CD14-positive monocyte (primary cell): ENCODE measurements at places on chromosomes 7 and 10. TPM values are rescaled to one million over a fixed set of nuclear protein-coding genes. Genes with fewer than 3 reads are reported as not detected.

The ZNF804B gene
- polyA plus RNA-seq = not detected

- no peak overlapping the region for H3K27ac ChIP-seq
- H3K4me3 ChIP-seq = no peak overlapping the region
- H3K27me3 ChIP-seq = no peaks in the 10 kb centered on the region
These were observed 41.3 kb downstream of the CNNM2 start for GRCh38 chr10:102959360-102959759.

The SPRN gene
- polyA plus RNA-seq = not detected in 2 replicates

The HERPUD2 gene
- polyA plus RNA-seq = 33.0 and 36.4 TPM in 2 replicates

- no peak overlapping the region for H3K27ac ChIP-seq
- H3K36me3 ChIP-seq = no peaks in the 10 kb centered on the region
- H3K4me1 ChIP-seq = peaks cover 50% of the 10 kb centered on the region
- no peak for DNase-seq
- peaks cover 97% of the 10 kb centered on the region for H3K27me3 ChIP-seq
These were observed 167.7 kb upstream of the PPP1R3A start for GRCh38 chr7:114086537-114086913.

The ASB4 gene
- polyA plus RNA-seq = not detected in 2 replicates

- H3K36me3 ChIP-seq = no peaks in the 10 kb centered on the region
- no peaks in the 10 kb centered on the region for H3K4me1 ChIP-seq
- DNase-seq = no peak
- H3K27me3 ChIP-seq = peaks cover 12% of the 10 kb centered on the region
- no peak overlapping the region for H3K27ac ChIP-seq
These were observed 88.3 kb downstream of the BAMBI start for GRCh38 chr10:28765641-28766040.

The TRIM74 gene
- polyA plus RNA-seq = not detected

The CALY gene
- not detected for polyA plus RNA-seq

GRCh38 chr7:115037128-115037802 is 115.4 kb downstream of the MDFIC start:
- H3K27ac ChIP-seq = no peak overlapping the region
- H3K4me3 ChIP-seq = no peak overlapping the region
- no peaks in the 10 kb centered on the region for H3K27me3 ChIP-seq
- no peak for DNase-seq
- no peaks in the 10 kb centered on the region for H3K4me1 ChIP-seq

The ADCYAP1R1 gene
- polyA plus RNA-seq = not detected in 2 replicates

The ZC3HAV1L gene
- polyA plus RNA-seq = 0.10 TPM

The STAG3 gene
- not detected for polyA plus RNA-seq

DNA sequence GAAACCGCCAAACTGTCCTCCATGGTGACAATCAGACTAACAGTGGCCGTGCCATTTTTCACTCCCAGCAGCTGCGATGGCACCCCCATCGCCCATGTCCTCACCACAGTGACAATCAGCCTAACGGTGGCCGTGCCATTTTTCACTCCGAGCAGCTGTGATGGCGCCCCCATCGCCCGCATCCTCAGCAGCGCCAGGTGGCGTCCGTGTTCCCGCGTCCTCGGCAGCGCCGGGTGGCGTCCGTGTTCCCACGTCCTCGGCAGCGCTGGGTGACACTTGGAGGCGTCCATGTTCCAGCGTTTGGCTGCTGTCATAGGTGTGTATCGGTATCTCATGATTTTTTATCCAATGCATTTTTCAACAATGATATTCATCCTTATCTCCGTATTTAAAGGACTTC is 267.3 kb downstream of the PTPRN2 start:
- no peak overlapping the region for H3K4me3 ChIP-seq
- H3K36me3 ChIP-seq = no peaks in the 10 kb centered on the region
- no peak for DNase-seq
- no peaks in the 10 kb centered on the region for H3K27me3 ChIP-seq

- no peak overlapping the region for H3K4me3 ChIP-seq
- peaks cover 4% of the 10 kb centered on the region for H3K4me1 ChIP-seq
- H3K27ac ChIP-seq = no peak overlapping the region
- H3K36me3 ChIP-seq = no peaks in the 10 kb centered on the region
- H3K27me3 ChIP-seq = no peaks in the 10 kb centered on the region
These were observed 31.0 kb upstream of the NUB1 start for GRCh38 chr7:151310578-151310977.

The MMD2 gene
- not detected for polyA plus RNA-seq

DNA sequence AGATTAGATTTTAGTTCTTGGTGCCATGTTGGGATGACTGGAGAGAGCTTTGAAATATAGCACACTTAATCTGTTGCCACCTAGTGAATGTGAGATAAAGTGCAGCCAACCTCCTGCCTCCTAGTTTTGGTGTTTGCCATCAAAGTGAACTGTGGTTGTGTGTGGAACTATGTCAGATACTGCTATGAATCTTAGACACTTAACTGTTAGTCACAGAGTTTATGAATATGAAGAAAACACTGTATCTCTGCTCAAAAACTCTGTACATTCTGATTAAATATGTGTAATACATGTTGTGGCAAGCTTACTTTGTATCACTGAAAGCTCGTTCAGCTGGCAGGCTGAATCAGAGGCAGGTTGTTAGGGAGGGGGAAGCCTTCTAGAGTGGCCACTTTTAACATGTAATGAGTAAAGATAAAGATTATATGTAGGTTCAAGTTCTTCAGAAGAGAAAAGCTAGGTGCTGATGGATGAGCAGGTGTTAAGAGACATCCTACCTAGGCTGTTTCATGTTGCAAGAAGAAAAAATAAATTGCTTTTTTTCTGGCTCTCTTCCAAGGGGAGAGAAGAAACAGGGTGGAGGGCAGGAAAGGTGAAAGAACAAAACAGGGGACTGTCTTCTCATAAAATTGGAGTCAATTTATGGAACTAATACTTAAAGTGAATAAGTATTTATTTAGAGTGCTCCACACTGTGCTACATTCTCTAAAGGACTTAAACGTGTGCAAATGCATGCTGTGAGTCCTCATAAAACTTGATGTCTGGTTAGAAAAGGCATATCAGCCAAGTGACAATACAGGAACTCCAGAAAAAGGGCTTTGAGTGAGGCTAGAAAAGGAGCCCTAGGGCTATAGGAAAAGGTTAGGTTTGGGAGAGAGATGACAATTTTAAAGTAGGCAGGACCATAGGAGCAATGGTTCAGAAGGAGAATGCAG is 14.1 kb upstream of the LAMB1 start:
- no peaks in the 10 kb centered on the region for H3K36me3 ChIP-seq
- no peaks in the 10 kb centered on the region for H3K4me1 ChIP-seq
- H3K4me3 ChIP-seq = no peak overlapping the region
- DNase-seq = no peak
- no peaks in the 10 kb centered on the region for H3K27me3 ChIP-seq

The MKRN1 gene
- 160 TPM for polyA plus RNA-seq

- H3K4me3 ChIP-seq = no peak overlapping the region
- H3K27me3 ChIP-seq = no peaks in the 10 kb centered on the region
- H3K36me3 ChIP-seq = no peaks in the 10 kb centered on the region
- no peak overlapping the region for H3K27ac ChIP-seq
- H3K4me1 ChIP-seq = peaks cover 4% of the 10 kb centered on the region
These were observed 432.9 kb downstream of the DNAJB6 start for GRCh38 chr7:157769526-157770215.

The MCM7 gene
- polyA plus RNA-seq = 49.6 and 61.1 TPM in 2 replicates

GRCh38 chr10:34768261-34768971 is 46.7 kb downstream of the PARD3 start:
- no peak overlapping the region for H3K4me3 ChIP-seq
- H3K4me1 ChIP-seq = no peaks in the 10 kb centered on the region
- no peak for DNase-seq
- H3K27me3 ChIP-seq = no peaks in the 10 kb centered on the region
- no peaks in the 10 kb centered on the region for H3K36me3 ChIP-seq
- no peak overlapping the region for H3K27ac ChIP-seq

GRCh38 chr10:1399431-1400100 is 337.8 kb downstream of the ADARB2 start:
- no peaks in the 10 kb centered on the region for H3K36me3 ChIP-seq
- no peaks in the 10 kb centered on the region for H3K27me3 ChIP-seq
- H3K4me1 ChIP-seq = no peaks in the 10 kb centered on the region
- no peak for DNase-seq
- H3K27ac ChIP-seq = no peak overlapping the region
- no peak overlapping the region for H3K4me3 ChIP-seq

GRCh38 chr10:125694883-125695282 is 11.9 kb upstream of the TEX36 start:
- no peaks in the 10 kb centered on the region for H3K27me3 ChIP-seq
- DNase-seq = no peak
- no peaks in the 10 kb centered on the region for H3K36me3 ChIP-seq
- H3K4me1 ChIP-seq = no peaks in the 10 kb centered on the region

DNA sequence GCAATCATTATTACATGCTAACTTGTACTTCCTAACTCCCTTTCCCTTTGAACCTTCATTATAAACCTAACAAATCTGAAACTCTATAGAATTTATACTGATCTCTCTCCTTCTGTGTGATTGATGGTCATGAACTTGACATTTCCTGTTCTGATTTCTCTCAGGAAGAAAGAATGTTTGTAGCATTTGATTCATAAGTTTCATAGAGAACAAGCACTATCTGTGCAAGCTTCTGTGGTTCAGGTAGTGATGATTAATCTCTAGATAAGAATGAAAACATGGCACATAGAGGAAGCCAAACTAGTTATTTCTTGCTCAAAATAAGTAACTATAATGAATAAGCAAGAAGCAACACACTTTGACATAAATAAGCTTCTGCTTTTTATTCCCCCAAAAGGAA is 34.2 kb downstream of the TFPI2 start:
- DNase-seq = no peak
- H3K4me3 ChIP-seq = no peak overlapping the region
- no peaks in the 10 kb centered on the region for H3K36me3 ChIP-seq

GRCh38 chr7:141431140-141431479 is 120.1 kb upstream of the AGK start:
- no peak overlapping the region for H3K27ac ChIP-seq
- H3K27me3 ChIP-seq = no peaks in the 10 kb centered on the region
- no peaks in the 10 kb centered on the region for H3K36me3 ChIP-seq
- no peaks in the 10 kb centered on the region for H3K4me1 ChIP-seq
- no peak overlapping the region for H3K4me3 ChIP-seq
- no peak for DNase-seq

GRCh38 chr7:107922886-107923285 is 31.9 kb downstream of the DLD start:
- H3K27me3 ChIP-seq = no peaks in the 10 kb centered on the region
- peaks cover 64% of the 10 kb centered on the region for H3K36me3 ChIP-seq
- no peak for DNase-seq
- peaks cover 14% of the 10 kb centered on the region for H3K4me1 ChIP-seq

GRCh38 chr7:23287612-23288011 is 11.5 kb upstream of the MALSU1 start:
- no peaks in the 10 kb centered on the region for H3K27me3 ChIP-seq
- H3K4me3 ChIP-seq = no peak overlapping the region
- DNase-seq = peak; percentile 21
- H3K27ac ChIP-seq = no peak overlapping the region

DNA sequence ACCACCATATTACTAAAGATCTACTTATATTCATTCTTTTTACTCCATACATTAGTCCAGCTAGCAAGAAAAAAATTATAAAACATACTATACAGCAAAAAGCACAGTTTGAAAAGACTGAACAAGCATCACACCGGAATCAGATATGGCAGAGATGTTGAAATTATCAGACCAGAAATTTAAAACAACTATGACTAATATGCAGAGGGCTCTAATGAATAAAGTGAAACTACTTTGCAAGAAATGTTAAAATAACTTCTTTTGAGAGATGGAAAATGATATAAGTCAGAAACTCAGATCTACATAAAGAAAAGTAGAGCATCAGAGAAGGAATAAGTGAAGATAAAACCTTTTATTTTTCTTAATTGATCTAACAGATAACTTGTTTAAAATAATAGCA is 50.9 kb downstream of the SGCE start:
- no peaks in the 10 kb centered on the region for H3K36me3 ChIP-seq
- H3K4me1 ChIP-seq = no peaks in the 10 kb centered on the region
- no peak overlapping the region for H3K27ac ChIP-seq
- no peak overlapping the region for H3K4me3 ChIP-seq

GRCh38 chr7:139772115-139772514 is 5.7 kb downstream of the HIPK2 start:
- H3K27ac ChIP-seq = peak overlapping the region; percentile 80
- peak overlapping the region; percentile 35 for H3K4me3 ChIP-seq
- H3K27me3 ChIP-seq = no peaks in the 10 kb centered on the region
- peak; percentile 39 for DNase-seq
- H3K4me1 ChIP-seq = peaks cover 86% of the 10 kb centered on the region

DNA sequence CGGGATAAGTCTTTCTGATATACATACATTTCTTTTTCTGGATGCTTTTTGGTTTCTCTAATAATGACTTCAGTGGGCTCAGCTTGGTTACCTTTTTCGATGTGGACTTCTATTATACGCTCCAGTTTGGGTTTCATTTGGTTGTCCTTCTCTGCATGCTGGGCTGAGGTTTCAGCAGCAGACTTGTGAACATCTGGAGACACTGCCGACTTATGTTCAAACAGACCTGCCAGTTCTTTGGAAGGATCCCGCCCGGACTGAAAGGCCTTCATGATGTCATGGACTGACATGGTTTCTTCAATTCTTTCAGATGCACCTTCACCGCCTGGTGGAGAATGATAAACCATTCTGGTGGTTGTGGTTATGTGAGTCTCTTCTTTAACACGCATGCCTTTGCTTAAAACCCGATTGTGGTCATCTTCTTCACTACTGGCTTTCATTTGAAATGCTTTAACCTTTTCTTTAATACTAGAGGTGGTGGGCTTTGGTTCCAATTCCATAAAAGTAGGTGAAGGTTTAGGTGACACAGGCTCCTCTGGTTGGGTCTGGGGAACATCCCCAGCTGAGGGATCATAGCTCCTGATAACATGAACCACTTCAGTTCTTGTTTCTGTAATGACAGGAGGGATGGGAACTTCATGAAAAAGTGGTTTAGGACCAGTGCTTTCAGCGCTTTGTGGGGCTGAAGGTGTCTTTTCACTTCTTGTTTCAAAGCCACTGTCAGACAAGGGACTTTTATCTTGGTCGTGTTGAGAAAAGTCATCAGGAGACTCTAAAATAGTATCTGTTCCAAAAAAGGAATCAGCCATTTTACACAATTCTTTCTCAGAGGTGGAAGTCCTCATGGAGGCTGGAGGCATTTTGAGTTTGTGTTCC is 167.7 kb upstream of the CCDC6 start:
- H3K27ac ChIP-seq = no peak overlapping the region
- no peak overlapping the region for H3K4me3 ChIP-seq
- no peaks in the 10 kb centered on the region for H3K27me3 ChIP-seq
- no peaks in the 10 kb centered on the region for H3K36me3 ChIP-seq
- DNase-seq = no peak
